NCI-H1417 (cell line): ENCODE measurements at places on chromosomes 4 and X.

DNA sequence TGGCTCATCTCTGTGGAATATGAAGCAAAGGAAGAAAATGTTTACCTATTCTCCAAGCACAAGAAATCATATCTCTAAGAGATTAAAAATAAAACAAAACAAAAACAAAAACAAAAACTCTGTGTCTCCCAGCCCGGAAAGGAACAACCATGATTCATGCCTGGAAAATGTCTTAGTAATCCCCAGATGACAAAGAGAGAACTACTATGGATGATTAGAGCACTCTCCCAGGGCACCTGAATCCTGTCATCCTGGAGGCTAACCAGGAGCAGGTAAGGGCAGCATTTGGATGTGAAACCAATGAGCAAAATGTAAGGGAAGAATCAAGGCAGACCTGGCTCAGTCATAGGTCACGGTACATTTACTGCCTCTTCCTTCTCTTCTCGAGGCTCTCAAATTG is 1.7 kb upstream of the AKAP4 start:
- DNase-seq: peak; percentile 15

DNA sequence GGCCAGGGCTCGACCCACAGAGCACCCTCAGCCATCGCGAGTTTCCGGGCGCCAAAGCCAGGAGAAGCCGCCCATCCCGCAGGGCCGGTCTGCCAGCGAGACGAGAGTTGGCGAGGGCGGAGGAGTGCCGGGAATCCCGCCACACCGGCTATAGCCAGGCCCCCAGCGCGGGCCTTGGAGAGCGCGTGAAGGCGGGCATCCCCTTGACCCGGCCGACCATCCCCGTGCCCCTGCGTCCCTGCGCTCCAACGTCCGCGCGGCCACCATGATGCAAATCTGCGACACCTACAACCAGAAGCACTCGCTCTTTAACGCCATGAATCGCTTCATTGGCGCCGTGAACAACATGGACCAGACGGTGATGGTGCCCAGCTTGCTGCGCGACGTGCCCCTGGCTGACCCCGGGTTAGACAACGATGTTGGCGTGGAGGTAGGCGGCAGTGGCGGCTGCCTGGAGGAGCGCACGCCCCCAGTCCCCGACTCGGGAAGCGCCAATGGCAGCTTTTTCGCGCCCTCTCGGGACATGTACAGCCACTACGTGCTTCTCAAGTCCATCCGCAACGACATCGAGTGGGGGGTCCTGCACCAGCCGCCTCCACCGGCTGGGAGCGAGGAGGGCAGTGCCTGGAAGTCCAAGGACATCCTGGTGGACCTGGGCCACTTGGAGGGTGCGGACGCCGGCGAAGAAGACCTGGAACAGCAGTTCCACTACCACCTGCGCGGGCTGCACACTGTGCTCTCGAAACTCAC is 3.6 kb downstream of the MID1IP1 start:
- peak; percentile 83 for DNase-seq

GRCh38 chrX:80929251-80929650 is 119.6 kb upstream of the BRWD3 start:
- no peak for DNase-seq

DNA sequence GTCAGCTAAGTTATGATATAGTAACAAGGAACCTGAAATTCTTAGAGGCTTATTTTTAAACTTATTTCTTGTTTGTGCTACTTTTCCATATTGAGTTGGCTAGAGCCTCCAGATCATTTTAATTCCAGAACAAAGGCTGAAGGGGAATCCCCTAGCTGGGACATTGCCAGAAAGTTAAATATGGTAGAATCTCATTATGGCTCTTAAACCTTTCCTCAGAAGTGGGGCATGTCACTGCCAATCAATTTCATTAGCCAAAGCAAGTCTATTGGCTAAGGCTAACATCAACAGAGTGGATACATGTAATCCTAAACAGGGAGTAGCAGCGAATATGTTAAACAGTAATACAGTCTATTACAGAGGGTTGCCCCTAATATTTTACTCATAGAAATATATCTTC is 47.0 kb downstream of the FTHL17 start:
- DNase-seq: no peak

GRCh38 chrX:20221902-20222301 is 44.8 kb downstream of the RPS6KA3 start:
- no peak for DNase-seq

DNA sequence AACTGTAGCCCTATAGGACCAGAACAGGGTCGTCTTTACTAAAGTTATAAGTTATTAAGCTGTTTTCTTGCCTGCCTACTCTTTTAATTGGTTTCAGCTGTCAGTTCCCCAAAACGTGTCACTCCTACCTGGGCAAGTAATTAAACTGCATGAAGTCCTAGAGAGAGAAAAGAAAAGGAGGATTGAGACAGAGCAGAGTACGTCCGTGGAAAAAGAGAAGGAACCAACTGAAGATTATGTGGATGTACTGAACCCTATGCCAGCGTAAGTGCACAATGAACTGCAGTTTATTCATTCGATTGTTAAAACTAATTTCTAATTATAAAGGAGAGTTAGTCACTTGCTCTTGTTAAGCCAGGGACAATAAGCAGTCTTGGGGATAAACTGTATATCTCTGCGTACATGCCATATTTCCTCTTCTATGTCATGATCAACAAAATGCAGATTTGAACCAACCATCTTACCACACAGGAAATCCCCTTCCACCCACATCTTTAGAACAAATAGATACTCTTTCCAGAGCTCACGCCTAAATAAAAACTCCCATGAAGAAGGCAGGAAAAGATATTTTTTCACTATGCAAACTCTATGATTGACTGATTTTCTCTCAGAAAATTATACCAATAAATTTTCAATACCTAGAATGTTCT is 22.8 kb downstream of the STAP1 start:
- DNase-seq: no peak

DNA sequence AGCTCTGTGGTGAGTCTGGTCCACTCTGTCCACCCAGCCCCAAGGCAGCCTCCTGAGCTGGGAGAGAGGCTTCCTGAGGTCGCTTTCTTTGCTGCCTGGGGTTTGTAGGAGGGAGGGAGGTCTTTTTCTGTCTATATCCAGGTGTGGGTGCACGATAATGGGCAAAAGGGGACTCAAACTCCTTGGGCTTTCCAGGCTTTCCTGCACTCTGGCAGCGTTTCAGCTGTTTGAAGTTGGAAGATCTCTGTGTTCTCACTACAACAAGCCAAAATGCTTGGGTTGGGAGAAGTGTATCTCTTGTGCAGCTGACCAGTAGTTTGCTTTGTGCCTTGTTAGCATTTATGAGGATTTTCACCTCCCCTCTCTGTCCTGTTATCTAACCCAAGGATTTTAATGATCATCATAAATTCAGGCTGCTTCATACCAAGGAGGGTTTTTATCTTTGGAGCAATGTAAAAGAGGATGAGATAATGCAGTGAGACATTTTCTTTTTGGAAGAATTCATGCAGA is 126.3 kb downstream of the REPS2 start:
- DNase-seq: no peak

DNA sequence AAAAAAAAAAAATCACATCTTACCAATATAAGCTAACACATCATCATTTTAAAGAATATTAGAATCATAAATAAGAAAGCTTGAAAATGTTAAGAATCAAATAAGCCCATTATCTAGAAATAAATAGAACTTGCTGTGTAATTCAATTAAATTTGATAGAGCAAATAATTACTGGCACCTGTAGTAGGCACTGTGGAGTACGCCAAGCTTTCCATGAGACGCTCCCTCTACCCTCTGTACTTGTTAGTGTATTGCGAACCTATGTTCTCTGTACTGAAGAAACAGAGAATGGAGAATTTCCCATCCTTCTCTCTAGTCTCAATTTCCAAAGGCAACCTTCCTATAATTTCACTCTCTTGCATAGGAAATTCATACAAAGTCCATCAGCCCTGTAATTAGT is 61.7 kb upstream of the HAND2 start:
- DNase-seq: no peak

GRCh38 chr4:168679819-168680218 is 183.0 kb downstream of the PALLD start:
- no peak for DNase-seq

- no peak for DNase-seq
These were observed 214.7 kb downstream of the CBR4 start for GRCh38 chr4:168795346-168795745.

DNA sequence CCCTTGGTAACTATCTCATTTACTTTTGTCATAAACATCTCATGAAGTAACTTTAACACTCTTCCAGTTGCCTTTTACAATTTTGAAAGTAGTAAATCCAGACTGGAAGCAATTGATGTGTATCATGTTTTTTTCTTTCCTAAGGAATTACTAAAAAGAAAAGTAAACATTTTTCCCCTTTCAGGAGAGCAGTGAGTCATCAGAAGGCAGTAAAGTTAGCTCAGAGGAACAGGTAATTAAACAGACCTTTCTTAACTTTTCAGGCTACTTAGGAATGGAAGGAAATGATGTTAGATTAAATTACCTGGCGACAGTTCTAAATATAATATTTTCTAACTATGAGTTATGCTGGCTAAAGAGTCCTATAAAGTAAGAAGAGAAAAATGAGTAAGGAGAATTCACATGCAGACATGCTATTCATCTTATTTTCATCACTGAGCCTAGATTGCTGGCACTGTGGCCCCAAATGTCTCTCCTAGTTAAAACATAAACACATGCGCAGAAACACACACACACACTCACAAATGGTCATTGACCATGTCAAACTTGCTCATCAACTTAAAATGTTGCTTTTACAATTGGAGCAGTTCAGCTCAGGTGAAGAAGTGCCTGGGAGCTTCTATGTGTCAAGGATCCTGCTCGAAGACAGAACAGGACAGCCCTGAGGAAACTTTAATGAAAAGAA is 9.3 kb downstream of the DMP1 start:
- no peak for DNase-seq

- DNase-seq: peak; percentile 88
These were observed 516.6 kb downstream of the PPARGC1A start for GRCh38 chr4:23373261-23373660.

DNA sequence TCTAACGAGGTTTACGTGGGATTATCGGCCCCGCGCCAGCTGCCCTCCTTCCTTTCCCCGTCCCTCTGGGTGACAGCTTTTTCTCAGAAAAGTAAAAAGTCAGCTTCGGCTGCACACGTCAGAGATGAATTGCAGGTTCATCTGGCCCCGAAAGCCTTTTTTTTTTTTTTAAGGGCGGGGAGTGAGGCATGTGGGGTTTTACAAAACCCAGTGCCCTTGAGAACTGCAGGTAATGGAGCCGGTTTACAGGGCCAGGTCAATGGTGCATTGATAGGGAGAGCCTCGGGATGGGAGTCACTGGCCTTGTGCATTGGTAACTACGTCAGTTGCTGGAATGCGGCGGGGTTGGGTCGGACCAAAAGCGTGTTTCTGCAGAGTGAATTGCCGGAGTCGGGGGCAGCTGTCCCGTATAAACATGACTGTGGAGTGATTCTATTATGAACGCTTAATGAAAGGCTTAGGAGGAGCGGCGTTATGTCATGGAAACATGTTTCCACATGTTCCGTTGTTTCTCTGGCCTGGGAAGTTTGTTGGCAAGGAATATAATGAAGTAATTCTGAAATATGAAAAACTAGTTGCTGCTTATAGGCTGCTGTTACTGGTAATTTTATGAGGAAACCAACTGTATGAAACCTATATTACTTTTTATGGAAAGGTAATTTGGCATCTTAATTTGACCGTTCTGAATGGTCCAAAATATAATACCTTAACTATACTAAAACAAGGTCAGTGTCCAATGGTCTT is 1.1 kb downstream of the HSPA4L start:
- peak; percentile 4 for DNase-seq

- no peak for DNase-seq
These were observed 232.9 kb downstream of the ARAP2 start for GRCh38 chr4:36011381-36011780.

DNA sequence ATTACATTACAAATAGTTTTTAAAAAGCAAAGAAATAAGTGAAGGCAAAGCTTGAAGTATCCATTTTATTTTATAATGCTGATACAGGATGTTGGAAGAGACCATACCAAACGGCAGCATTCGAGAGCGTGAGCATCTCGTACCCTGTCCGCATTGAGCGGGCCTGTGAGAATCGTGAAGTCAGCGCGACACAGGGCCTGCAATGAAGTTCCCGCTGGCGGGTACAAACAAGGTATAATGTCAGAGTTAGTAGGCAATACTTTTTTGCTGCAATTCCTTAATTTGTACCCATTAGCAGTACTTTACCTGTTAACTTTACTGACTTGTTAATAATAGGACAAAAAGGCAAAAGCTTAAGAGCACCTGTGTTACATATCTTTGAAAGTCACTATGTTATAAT is 19.0 kb downstream of the HNRNPD start:
- DNase-seq: no peak

DNA sequence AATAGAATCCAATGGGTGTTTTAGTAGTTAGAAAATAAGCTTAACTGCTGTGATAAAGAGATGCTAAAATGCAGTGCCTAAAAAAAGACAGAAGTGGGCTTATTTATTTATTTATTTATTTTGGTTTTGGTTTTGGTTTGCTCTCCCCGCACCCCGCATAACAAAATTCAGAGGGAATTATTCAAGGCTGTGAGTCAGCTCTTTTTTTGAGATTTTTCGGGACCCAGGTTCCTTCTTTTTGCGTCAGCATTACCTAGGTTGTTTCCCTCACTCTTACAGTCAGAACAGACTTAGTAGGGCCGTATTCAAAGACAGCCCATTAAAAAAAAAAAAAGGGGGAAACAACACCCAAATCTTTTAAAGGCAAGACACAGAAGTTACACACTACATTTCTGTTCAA is 1495.5 kb upstream of the ADGRL3 start:
- no peak for DNase-seq

DNA sequence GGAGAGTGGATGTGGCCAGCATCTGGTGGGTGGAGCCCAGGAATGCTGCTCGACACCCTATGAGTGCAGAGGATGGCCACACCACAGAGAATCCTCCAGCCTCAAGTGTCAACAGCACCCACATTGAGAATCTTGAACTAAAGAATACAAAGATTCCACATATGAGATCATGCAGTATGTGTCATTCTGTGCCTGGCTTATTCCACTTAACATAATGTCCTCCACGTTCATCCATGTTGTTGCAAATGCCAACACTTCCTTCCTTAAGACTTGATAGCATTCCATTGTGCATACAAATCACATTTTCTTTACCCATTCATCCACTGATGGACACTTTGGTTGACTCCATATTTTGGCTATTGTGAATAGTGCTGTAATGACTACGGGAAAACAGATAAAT is 145.8 kb downstream of the PRKX start:
- no peak for DNase-seq

- no peak for DNase-seq
These were observed 644.1 kb upstream of the PITX2 start for GRCh38 chr4:111266937-111267336.

GRCh38 chrX:56804867-56805266 is 75.8 kb downstream of the NBDY start:
- no peak for DNase-seq

GRCh38 chrX:16208601-16209000 is 41.3 kb downstream of the MAGEB17 start:
- no peak for DNase-seq
